ENCODE measurements at places on chromosomes 3 and 15.

DNA sequence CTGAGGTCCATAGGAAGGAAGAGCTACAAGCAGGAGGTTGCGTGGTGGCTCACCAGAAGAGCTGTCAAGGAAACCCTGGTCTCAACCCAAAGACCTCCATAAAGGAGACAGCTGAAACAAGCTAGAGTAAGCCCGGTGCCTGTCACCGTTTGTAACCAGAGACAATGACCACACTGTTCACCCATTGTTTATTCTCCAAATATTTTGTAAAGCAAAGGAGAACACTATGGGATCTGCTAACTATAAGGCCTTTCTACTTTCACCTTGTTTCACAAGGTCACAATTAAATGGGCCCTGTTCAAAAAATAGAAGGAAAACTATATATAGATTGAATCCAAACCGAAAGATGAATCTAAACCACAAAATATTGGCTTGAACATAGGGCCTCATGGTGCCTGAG, 128.9 kb upstream of the TPRG1 start:
- DNase-seq = no peak

GRCh38 chr15:63345391-63345752, 36.3 kb downstream of the CA12 start:
- no peak for DNase-seq

- DNase-seq = no peak
Measured at GRCh38 chr15:47908950-47909670, 191.8 kb downstream of the SEMA6D start.

GRCh38 chr3:71214797-71215196, 368.7 kb downstream of the FOXP1 start:
- no peak for DNase-seq

DNA sequence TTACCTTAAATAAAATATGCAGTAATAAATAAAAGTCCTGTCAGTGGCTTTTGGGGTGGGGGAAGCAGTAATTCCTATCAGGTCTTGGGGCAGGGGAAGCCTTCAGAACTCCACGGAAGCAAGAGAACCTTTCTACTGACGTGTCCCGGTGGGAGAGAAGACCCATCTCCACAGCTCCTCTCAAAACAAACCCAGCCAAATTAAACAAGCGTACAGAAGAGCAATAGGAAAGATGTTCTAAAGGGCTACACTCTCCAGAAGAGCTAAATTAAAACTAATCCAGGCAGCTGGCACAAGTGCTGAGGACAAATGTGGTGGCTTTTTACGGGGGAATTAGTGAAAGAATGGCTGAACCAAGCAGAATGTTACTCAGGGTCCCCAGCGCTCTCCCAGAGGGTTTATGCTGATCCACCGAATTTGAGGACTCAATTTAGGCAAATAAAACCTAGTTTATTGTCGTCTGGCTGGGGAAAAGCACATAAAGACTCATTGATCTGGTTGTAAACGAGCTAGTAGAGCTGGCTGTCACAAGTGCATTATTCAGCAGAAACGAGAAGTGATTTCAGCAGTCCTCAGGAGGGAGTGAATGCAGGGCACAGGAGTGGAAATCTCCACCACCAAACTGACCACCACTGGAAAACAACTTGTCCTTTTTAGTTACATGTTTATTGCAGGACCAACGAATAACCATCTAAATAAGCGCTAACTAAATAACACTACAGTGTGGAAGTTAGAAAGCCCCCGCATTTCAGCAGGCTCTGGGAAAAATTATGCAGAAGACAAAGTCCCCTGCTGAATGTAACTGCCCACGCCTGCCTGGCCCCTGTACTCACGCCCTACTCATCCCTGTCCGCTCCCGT, 13.5 kb downstream of the BFSP2 start:
- no peak for DNase-seq

DNA sequence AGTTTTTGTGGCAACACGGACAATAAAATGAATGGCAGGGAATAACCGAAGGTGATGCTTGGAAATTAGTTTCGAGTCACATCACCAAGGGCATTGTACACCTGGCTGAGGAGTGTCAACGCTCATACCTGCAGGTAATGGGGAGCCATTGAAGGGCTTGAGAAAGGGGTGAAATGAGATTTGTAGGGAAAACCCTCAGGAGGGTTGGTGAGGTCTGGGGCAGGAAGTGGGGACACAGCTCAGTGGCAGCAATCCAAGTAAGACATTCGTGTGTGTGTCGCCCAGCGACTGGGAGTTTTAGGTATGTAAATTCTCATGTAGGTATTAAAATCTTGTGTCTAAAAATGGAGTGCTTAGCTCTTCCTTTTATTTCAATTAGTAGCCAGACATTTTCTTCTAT, 14.3 kb downstream of the PARP14 start:
- DNase-seq = no peak
